SJCRH30 (cell line): ENCODE measurements at places on chromosomes 5 and 9.

DNA sequence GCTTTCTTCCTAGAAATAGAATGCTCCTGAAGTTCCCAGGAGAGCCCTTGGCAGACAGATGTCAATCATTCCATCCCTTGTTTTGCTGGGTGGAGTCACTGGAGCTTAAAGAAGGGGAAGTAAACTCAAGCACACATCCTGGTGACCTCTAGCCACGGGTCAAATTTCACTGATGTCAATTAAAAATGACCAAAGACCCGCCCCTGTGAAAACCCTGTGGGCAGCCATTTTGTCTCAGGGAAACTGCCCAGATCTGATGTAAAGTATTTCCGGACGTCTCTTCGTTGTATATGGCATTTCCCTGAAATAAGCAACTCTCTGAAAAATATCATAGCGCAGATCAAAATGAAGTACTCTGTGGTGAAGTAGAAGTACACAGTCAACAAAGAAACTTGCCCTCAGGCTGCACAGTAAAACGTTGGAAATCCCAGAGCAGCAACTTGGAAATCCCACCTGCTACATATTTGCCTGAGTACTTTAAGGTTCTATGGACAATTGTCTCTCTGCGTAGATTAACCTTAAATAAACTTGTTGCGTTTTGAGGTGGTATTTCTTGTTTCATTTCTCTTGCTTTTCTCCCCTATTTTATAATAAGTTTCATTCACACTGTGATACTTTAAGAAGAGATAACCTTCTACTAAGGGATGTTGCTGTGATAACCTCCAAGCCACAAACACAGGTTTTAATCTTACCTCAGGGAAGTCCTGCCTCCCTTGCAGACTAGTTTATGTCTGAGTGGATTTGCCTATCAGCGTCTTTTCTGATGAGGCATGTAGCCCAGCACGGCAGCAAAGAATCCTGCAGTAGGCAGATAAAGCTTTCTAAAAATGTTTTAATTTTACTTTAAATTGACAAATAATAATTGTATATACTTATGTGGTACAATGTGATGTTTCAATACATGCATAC is 60.9 kb upstream of the PIP5K1B start:
- DNase-seq = no peak

DNA sequence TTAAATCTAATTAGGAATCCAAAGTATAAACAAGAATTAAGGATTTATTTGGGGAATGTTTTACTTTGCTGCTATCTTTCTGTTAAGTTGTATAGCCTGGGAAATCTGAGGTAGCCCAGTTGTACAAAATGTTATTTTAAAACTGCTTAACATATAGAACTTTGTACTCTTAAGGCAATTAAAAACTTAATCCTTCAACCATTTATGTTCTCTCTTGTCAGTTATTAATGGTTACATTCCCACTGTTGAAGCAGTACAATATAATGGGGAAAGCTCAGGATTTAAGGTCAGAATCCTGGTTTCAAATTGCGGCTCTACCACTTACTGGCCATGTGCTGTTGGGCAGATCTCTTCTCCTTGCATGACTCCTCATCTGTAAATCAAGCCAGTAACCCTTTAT is 32.7 kb downstream of the FBXO38 start:
- no peak for DNase-seq

DNA sequence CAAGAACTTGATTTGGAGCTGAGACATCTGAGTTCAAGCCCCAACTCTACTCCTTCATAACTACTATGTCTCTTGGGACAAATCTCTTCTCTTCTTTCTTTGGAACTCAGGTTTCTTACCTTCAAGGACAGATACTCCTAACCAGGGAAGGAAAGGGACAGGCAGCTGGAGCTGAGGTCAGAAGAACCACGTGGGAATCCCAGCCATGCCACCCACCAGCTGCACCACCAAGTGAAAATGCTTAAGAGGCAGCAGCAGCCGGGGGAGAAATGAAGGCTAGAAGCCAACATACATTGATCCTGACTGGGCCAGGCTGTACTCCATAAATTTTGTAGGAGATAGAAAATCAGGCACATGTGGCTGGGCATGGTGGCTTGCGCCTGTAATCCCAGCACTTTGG is 9.6 kb upstream of the OR5C1 start:
- no peak for DNase-seq

DNA sequence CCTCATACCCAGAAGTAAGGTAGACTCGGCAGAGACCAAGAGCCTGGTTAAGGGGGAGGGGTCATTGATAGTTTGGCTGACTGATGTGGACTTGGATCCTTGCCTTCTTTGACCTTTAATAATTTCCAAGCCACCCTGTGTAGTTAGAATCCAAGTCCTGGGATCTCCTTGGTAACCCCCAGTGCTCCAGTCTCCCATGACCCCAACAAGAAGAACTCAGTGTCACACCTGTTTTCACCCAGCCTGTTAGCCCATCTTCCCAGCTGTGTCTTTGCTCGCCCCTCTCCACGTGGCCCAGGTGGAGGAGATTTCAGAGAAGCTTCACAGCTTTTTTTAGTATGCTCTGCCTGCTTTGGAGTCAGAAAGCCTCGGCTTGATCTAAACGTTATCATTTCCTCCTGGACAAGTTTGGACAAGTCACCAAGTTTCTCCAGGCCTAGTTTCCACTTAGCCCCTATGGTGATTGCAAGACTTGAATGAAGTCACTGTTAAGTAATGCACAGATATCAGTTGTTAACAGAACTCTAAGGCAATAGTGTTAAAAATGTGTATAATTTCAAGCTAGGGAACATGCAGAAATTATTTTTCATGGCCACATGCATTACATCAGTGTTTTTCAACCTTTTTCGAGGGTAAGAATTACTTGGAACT is 170.0 kb downstream of the TMEM38B start:
- DNase-seq = no peak

DNA sequence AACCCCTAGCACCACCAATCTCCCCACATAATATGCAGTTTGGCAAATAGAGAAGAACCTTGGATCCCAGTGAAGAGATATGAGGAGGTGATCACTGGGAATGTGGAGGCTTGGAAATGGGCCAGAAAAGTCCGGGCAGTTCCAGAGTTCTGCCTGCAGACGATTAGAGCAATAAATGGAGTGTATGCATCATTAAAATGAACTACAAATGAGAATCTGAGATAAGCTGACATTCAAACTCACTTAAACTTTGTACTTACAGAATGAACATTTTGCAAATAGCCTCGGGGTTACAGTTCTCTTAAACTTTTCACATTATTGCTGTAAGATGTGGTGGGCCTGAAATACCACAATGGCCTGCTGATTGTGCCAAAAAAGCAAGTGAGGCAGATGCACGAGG is 23.0 kb upstream of the LHFPL2 start:
- DNase-seq = no peak

DNA sequence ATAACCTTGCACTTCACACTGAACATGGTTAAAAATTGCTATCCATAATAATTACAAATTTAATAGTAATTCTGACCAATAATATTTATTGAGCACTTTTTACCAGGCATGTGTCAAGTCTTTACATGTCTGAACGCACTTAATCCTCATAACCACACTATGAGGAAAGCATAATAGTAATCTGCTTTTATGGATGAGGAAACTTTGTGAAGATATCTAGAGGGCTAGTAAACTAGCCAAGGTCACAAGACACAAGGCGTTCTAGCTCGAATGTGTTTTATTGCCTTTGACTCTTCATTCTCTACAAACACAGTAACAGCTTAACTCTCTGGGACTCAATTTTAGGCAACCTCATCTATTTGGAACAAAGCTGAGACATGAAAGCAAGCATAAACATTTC is 205.1 kb downstream of the ARHGEF28 start:
- no peak for DNase-seq

- peak; percentile 89 for DNase-seq
Observed at GRCh38 chr5:59317023-59317773, 576.3 kb downstream of the PDE4D start.

GRCh38 chr5:65817931-65818330 is 95.9 kb downstream of the NLN start:
- no peak for DNase-seq

- DNase-seq = no peak
Observed at GRCh38 chr5:148645527-148645926, 8.8 kb downstream of the HTR4 start.

DNA sequence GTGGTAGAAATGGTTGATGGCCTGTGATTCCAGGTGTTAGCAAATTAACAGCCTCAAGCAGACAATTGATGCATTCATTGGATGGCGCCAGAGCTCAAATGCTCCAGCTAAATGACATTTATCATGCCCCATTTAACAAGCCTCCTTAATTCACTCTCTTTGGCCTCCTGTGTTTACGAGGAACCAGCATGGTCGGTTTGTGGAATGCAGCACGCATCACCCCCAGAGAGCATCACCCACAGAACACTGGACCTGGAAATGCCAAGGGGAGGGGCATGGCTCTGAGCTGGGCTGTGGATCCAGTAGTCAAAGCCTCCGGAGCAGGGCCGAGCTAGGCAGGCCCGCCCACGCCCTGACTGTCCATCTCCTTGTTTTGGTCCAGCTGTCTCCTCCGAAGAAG is 434.0 kb downstream of the GADD45G start:
- no peak for DNase-seq

GRCh38 chr9:131500377-131500776 is 2.3 kb upstream of the POMT1 start:
- no peak for DNase-seq

DNA sequence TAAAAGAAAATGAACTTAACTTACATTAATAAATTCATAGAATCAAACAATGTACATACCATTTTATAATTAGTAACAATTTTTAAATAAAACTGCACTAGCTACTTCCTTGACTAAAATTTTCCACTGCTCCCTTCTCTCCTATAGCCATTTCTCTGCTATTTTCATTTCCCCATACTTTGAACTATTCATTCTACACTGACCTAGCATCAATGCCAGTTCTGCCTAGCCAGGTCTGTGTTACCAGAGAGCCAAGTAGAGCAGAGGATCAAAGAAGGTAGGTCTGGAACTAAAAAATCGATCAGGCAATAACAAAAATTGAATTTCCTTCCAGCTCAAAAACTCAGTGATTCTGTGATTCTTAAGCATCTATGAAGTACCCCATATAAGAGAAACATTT is 84.5 kb downstream of the ERMP1 start:
- DNase-seq = no peak

- DNase-seq = no peak
Observed at GRCh38 chr5:60488466-60489130, 211.4 kb downstream of the DEPDC1B start.

- no peak for DNase-seq
Observed at GRCh38 chr9:129895376-129896268, 60.4 kb downstream of the USP20 start.

DNA sequence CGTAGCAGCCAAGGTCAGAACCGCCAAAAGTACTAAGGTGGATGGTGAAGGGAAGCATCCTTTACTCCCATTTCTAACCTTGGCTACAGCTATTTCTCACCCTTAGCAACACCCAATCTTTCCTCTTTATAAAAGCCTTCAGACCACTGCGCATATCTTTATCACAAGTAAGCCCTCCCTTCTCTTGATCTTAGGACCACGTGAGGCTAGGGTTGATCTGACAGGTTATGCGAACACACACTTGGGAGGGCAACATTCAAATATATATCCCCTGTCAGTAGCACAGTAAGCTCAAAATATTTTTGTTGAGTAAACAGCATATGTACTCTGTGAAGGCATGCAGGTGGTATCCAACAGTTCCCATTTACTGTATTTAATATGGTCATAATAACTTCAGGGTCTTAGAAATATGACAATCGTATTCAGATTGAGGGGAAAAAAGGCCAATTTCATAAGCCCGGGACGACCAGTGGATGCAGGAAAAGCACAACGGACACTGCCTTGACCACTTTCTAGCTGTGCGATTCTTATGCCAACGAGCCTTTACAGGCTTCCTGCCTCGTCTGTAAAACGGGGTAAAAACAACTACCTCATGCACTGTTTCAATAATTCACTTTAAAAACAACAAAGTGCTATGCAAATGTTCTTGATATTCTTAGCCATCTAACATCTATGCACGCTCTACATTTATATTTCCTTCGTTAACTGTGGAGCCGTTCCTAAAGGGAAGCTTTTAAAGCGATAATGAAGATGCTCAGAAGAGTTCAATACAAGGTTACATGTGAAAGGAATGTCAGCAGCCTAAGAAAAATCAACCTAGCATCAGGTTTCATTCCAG is 1.3 kb downstream of the ARSB start:
- DNase-seq = no peak

GRCh38 chr9:92359394-92359995 is 33.7 kb downstream of the CENPP start:
- DNase-seq = no peak

DNA sequence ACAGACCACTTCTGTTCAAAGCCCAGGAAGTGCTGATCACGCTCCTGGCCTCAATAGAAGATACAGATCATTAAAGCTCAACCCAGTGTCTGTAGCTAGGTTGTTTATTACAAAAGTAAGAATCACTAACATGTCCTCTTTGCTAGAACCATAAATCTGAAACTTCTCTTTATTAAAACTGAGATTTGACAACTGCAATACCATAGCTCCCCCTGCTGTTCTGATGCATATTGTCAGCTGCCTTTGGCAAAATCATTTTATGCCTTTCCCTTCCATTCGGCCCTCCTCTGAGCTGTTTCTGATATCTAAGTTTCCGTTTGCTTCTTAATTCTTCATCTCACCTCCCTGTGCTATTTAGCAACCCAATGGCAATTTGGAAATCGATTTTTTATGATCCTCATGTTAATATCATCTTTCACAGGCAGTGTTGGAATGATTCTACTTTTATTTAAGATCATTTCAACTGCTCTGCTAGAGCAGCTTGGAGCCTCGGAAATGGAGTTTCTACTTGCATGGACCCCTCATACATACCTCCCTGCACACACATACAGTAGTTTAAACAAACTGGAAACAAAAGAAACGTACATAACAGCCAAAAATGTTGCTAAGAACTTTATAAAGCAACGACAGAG is 998.8 kb downstream of the MAT2B start:
- peak; percentile 17 for DNase-seq

- DNase-seq = no peak
Observed at GRCh38 chr9:135780626-135781025, 78.6 kb downstream of the KCNT1 start.

DNA sequence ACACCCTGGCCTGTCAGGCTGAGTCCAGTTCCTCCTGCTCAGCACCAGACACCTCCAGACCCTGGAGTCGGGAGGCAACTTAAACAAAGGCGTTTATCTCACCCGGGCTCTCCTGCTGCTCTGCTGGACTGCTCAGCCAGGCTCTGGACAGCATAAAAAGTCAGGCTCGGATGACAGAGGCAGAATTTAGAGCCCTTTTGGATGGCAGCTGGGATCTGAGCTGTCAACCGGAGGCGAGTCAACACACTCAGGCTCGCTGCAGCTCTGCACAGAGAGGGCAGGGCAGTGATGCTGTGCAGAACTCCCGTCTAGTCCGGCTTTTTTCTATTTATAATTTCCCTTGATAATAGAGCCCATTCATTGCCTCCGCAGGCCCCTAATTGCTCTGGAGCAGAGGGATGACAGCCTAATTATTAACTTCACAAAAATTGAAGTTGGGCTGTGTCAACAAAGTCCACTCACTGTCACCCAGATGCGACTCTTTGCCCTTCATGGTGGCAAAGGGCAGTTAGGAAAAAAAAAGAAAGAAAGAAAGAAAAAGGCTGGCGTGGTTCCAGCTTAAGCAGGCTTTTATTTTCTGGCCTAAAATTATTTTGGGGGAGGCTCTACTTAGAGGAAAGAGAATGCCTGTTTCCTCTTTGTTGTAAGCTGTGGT is 37.6 kb downstream of the STC2 start:
- DNase-seq = peak; percentile 70
